ENCODE measurements at places on chromosomes 7 and 10.

GRCh38 chr10:2733278-2733963, 333.9 kb upstream of the PFKP start:
- no peak for DNase-seq

DNA sequence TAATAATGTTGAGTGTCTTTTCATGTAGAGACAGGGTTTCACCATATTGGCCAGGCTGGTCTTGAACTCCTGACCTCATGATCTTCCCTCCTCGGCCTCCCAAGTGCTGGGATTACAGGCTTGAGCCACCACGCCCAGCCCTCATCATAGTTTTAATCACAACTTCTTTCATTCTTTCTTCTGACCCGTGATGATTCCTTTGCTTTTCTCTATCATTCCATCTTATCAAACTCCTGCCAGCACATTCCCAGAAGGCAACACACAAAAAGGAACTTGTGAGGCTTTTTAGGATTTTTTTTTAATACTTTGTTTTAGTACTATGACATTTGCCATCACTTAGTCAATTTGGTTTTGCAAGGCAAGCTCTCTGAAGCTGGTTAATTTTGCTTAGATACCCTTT, 77.5 kb upstream of the MEOX2 start:
- no peak for DNase-seq

DNA sequence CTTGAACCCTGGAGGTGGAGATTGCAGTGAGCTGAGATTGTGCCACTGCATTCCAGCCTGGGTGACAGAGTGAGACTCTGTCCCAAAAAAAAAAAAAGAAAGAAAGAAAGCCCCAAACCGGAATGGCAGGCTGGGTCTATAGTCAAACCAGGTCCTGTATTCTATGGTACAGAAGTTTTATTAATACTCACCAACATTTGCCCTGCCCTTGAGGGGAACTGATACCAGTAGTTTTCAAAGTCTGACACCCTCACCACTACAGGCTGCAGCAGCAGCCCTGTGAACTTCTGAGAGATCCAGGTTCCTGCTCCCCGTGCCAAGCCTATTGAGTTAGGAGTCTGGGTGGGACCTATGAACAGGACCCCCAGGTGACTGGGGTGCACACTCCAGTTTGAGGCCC, 80.6 kb downstream of the RGS10 start:
- DNase-seq = no peak

DNA sequence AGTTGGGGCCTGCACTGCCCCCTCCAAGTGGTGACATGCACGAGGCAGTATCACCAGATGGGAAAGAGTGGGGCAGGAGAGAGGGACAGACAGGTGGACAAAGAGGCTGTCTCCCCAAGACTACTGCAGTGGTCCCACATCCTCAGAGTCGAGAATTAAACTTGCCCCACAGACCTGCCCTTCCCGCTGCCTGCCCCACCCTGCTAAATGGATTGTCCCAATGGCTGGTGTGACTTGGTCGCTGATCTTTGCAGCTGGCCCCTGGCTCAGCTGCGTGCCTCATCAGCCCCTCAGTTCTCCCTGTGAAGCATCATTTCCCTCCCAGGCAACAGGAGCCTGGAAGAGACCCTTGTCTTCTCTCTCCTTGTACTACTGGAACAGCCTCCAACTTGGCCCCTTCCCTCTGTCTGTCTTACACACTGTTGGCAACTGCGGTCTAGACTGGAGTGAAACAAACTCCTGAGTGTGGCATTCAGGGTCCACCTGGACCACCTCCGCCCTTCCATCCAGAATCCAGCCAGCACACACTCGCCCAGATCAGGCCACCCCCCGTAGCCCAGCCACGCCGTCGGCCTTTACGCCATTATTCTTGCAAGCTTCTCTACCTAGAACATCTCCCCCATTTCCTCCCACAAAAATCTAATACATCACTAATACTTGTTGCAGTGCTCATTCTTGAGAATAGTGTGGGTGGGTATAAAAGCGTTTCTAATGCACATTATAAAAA, 275.1 kb downstream of the CELF2 start:
- DNase-seq = no peak

- no peak for DNase-seq
These were observed 9.9 kb upstream of the SPAG6 start for GRCh38 chr10:22335173-22335933.

DNA sequence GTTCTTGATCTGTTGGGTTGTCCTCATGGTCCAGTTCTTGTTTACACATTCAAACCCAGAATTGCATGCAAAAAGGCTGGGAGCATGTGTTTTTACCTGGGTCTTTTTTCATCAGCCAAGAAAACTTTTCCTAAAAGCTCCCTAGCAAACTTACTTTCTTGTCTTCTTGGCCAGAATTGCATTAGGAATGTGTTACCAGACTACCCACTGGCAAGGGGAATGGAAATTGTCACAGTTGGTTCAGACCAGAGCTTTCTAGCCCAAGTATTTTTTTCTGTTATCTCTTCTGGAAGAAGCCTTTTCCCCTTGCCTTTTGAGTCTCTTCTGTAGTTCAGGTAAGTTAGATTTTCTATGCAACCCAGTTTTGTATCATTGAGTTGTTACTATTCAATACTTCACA, 77.5 kb downstream of the BMPR1A start:
- DNase-seq = no peak

All from stimulated activated CD8-positive, alpha-beta memory T cell treated with anti-CD3 and anti-CD28 coated beads, Interleukin-15, amount 100 ng/mL, for 24 hours (primary cell).